ENCODE measurements at places on chromosomes 7 and 10.

GRCh38 chr7:116706668-116707126 lies 34.7 kb downstream of the MET start:
- no peak for DNase-seq

GRCh38 chr10:70193391-70193844 lies 23.1 kb upstream of the SAR1A start:
- DNase-seq = no peak

- no peak for DNase-seq
These were observed 9.1 kb upstream of the XPNPEP1 start for GRCh38 chr10:109932391-109932790.

GRCh38 chr7:96299496-96299895 lies 22.4 kb downstream of the SLC25A13 start:
- DNase-seq = no peak

- DNase-seq = no peak
These were observed 16.7 kb upstream of the C10orf71 start for GRCh38 chr10:49282306-49282705.

- no peak for DNase-seq
These were observed 107.0 kb upstream of the BTBD16 start for GRCh38 chr10:122164023-122164601.

- no peak for DNase-seq
These were observed 248.1 kb downstream of the LRMDA start for GRCh38 chr10:75679536-75679935.

Measured in stimulated activated effector memory CD8-positive, alpha-beta T cell treated with anti-CD3 and anti-CD28 coated beads, Interleukin-12 subunit alpha, Interleukin-12 subunit beta, amount 100 ng/mL, for 72 hours (primary cell).